ENCODE measurements at places on chromosomes 16 and 17.

DNA sequence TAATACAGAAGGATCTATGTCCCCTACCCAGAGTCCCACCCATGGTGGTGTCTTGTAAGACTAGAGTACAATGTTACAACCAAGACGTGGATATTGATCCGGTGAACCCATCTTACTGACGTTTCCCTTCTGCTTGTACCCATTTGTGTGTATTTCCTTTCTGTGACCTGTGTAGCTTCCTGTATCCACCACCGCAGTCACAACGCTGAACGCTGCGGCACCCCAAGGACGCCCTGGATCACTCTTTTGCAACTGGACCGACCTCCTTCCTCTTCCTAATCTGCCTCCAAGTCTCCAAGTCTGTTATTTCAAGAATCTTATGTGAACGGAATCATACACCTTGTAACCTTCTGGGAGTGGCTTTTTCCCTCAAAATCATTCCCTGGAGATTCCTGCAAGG lies 33.5 kb upstream of the CBX4 start:
- DNase-seq = no peak

DNA sequence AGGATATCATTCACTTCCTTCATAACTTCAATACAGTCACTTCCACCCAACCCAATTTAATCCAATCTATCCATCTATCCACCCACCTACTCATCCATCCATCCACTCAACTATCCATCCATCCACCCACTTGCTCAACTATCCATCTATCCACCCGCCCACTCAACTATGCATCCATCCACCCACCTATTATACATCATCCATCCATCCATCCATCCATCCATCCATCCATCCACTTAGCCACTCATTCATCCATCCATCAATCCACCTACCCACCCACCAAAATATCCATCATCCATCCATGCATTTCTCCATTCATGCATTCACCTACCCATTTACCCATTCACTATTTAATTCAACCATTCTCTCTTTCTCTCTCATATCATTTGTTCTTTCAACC lies 179.5 kb downstream of the HAPSTR1 start:
- no peak for DNase-seq

DNA sequence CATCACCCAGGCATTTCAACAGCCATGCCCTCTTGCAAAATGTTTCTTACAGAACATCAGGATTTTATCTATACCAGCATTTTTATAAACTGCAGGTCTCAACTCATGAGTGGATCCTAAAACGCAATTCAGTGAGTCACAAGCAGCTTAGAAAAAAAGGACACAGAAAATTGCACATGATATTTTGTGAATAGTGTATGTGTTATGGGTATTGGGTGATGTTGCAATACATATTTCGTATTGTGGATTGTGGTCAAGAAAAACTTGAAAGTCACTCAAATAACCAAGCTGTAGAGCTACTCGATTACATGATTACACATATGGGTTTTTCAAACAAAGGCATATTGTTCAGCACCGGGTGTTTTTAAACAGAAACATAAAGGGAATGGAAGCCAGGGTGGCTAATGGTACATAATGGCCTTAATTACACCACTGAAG lies 1.4 kb downstream of the WIPI1 start:
- no peak for DNase-seq

GRCh38 chr17:59439741-59440211 lies 108.3 kb downstream of the YPEL2 start:
- no peak for DNase-seq

- no peak for DNase-seq
These were observed 10.5 kb upstream of the TSPOAP1 start for GRCh38 chr17:58338841-58339754.

- DNase-seq = peak; percentile 75
These were observed 406.3 kb downstream of the WWOX start for GRCh38 chr16:78505544-78506366.

Data from cerebellum (tissue), 4 donors.